CD4-positive, alpha-beta T cell treated with Interleukin-1 beta for 1 hour (primary cell): ENCODE measurements at places on chromosomes 2 and 18.

- DNase-seq = no peak
Observed at GRCh38 chr2:207284556-207285472, 119.1 kb upstream of the KLF7 start.

DNA sequence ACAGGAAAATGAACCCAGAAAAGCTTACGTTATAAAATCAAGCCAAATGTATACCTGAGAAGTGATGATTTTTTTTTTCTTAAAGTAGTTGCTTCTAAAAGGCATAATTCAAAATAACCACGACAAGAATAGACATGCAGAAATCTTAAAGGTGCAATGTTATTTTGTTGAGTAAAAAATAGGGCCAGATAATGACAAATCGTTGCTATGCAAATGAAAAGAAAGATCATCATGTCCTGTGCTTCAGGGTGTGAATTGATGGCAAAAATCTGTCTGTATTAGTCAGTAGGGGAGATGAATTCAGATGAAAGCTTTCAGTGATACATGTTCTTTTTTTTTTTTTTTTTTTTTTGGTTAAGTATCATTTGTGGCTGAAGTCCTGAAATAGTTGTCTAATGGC lies 24.0 kb downstream of the LYPD6B start:
- DNase-seq = no peak

DNA sequence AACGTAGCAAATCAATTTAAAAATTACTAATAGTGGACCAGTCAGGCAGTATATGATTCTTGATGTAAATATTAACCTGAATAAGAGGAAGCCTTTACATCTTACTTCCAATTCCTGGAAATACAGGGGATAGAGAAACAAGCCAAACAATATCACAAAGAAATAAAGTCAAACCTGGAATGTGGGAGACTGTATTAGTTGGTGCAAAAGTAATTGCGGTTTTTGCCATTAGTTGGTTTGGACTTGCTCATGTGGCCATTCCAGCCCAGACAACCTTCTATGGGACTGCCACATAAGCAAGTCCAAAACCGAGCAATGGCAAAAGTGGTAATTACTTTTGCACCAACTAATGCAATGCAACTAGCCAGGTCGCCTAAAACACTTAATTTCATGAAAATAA lies 38.9 kb upstream of the YES1 start:
- DNase-seq = no peak

GRCh38 chr2:165594231-165594934 lies 124.9 kb downstream of the CSRNP3 start:
- no peak for DNase-seq

- peak; percentile 29 for DNase-seq
Observed at GRCh38 chr2:172462849-172463381, 35.5 kb downstream of the ITGA6 start.

DNA sequence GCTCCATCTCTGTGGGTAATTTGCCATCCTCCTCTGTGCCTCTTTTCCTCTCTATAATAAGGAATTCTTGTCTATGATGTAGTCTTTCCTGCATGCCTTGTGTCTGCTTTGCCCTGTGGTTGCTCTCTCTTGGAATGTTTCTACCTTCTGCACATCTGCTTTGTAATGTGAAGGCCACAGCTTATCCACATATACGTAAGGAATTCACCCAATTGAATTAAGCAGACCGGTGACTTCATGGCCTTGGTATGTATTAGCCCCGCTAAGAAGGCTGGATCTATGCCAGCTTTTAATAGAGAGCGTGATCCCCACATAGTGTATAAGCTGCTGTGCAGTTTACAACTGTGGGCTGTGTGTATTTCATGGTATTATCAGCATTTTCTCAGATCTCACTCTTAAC lies 274.7 kb downstream of the RNF144A start:
- no peak for DNase-seq

GRCh38 chr18:48929941-48930713 lies 20.6 kb downstream of the SMAD7 start:
- DNase-seq = no peak

DNA sequence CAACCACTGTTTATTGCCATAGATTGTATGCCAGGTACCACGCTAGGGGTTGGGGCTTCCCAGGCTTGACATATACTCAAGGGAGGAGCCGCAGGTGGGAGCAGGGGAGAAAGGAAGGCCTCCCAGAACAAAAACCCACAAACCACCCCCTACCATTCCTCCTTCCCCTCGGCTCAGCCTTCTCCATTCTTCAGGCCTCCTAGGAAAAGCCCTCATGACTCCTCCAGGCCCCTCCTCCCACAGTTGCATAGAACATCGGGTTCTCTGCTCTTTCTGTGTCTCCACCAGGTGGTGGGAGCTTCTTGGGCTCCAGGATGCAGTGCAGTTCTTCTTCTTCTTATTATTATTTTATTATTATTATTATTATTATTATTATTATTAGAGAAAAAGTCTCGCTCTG lies 80.3 kb downstream of the ZFP36L2 start:
- DNase-seq = no peak

DNA sequence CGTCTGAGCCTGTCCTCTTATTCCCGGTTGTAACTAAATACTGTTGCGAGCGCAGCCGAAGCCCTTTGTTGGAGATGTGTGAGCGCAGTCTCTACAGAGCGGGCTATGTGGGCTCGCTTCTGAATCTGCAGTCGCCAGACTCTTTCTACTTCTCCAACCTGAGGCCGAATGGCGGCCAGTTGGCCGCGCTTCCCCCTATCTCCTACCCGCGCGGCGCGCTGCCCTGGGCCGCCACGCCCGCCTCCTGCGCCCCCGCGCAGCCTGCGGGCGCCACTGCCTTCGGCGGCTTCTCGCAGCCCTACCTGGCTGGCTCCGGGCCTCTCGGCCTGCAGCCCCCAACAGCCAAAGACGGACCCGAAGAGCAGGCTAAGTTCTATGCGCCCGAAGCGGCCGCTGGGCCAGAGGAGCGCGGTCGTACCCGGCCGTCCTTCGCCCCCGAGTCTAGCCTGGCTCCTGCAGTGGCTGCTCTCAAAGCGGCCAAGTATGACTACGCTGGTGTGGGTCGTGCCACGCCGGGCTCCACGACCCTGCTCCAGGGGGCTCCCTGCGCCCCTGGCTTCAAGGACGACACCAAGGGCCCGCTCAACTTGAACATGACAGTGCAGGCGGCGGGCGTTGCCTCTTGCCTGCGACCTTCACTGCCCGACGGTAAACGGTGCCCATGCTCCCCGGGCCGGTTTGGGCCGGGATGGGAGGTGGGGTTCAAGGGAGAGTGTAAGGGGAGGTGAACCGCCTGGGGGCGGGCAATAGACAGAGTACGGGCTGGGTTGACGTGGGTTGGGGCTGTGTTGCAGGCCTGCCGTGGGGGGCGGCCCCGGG lies at the start of gene HOXD12:
HOXD12 (plus strand) TSS at position 68 of the 819 bp plus-strand sequence; CDS start at position 75, 7 bp downstream.
- DNase-seq = no peak

DNA sequence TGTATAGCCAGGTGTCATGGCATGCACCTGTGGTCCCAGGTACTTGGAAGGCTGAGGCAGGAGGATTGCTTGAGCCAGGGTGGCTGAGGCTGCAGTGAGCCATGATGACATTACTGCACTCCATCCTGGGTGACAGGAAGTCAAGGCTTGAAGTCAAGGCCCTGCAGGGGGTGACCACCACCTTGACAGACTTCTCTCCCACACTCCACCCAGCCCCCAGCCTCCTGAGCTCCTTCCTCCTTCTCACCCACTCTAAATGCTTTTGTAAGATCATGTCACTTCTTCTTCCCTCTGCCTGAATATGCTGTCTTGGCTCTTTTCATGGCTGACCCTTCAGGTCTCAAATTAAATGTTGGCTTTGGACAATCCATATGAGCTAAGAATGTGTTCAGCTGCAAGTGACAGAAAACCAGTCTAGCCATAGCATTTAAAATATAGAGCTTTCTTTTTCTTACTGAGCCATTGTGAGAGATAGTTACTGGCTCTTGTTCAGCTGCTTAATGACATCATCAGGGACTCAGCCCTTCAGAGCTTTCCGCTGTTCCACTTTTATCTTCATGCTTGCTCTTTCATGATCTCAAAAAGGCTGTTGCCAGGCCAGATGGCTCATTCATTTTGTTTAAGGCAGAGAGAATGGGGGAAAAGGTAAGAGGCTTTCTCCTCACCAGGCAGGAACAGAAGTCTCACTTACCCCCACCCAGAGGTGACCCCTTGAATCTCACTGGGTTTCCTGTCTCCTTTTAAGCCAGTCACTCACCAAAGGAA lies 36.7 kb upstream of the TTC39C start:
- DNase-seq = peak; percentile 32

GRCh38 chr2:50602636-50603327 lies 429.1 kb downstream of the NRXN1 start:
- no peak for DNase-seq

GRCh38 chr2:2238726-2239269 lies 92.3 kb downstream of the MYT1L start:
- DNase-seq = no peak

GRCh38 chr2:55779459-55780421 lies 86.1 kb upstream of the PNPT1 start:
- DNase-seq = no peak

GRCh38 chr18:31603315-31603714 lies 11.6 kb downstream of the TTR start:
- DNase-seq = no peak

- DNase-seq = no peak
Observed at GRCh38 chr2:11467129-11467649, 1.2 kb upstream of the E2F6 start.

DNA sequence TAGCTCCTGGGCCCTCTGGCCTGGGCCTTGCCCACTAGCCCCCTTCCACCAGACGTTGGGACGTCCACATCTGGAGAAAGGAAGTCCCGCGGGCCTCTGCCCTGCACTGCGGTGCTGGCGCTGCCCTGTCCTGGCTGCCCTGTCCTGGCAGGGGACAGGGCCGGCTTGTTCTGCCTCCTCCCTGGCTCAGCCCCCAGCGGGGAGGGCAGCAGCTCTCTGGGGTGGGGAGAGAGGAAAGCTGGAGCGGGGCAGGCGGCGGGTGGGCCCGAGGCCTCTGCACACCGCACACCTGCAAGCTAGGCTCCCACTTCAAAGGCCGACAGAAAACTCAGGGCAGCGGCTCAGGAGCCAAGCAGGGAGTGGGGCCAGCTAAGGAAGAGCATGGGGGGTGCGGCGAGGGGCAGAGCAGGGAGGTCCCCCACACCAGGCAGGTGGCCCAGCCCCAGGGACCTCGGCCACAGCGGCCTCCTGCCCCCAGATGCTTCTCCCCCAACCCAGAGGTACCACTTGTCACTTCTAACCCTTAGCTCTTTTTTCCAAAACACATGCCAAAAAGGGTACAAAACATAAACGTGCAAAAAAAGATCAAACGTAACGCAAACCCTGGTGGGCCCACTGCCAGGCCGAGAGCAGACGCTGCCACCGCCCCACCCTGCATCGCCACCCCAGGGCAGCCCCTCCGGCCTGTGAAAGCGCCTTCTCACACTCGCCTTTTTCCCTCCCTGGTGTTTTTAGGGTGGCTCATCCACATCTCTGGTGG lies 13.5 kb downstream of the SNED1 start:
- no peak for DNase-seq

DNA sequence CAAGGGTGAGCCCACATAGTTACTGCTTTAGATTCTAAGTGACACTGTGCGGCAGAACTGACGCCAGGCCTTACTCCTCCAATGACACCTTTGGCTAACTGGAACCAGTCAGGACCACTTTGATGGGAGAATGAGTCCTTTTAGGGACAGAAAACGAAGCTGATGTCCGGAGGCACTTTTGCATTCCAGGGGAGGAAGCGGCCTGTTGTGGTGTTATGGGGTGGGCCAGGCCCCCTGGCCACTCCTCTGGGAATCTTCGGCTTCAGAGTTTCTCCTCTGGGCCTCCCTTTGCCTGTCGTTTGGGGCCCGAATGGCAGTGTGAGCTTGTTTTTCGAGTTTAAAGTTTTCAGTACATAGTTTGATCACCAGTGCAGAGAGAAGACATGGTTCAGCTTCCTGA lies 65.9 kb downstream of the MBP start:
- no peak for DNase-seq

DNA sequence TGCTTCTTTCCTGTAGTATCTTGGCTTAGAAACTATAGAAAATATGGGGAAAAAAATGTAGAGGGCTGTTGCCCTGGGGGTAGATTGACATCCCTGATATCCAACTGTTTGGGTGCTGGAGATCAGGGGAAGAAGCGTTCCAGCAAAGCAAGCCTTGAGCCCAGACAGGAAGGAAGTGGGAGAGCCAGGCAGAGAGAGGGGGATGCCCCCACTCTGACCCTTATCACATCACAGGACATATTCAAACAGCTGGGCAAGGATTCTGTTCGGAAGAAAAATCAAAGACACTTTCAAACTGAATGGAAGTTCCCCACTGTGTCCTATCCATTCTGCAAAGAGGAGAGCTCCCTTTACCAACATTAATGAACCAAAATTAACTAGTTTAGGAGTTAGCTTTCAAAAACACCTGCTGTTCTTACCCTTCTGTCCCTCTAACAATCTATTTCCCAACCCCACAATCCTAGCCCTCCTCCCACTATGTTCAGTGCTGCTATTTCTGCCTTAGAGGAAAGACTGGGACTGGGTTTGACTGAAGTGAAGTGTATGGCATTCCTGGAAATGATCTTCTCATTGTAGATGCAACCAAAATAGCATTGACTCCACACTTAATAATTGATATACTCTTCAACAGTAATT lies 16.9 kb upstream of the KCNG3 start:
- DNase-seq = no peak

- no peak for DNase-seq
Observed at GRCh38 chr2:95539836-95540235, 52.0 kb upstream of the TRIM43 start.

DNA sequence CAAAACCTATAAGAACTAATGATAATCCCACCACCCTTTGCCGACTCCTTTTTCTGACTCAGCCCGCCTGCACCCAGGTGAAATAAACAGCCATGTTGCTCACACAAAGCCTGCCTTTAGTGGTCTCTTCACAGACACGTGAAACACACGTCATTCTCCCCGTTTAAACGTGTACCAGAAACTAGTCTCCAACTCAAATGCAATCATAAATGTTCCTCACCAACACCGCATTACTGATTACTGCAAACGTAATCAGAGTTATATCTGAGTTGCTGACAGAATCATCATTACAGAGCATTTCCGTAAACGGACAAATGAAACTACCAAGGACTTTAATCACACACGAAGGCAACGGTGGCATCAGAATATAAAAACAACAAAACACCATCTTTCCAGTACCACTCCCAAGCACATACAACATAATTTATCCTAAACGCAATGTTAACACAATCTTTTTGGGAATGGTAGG lies 1.9 kb downstream of the CLK1 start:
- DNase-seq = peak; percentile 78

GRCh38 chr2:27795093-27795834 lies 23.7 kb downstream of the MRPL33 start:
- no peak for DNase-seq

DNA sequence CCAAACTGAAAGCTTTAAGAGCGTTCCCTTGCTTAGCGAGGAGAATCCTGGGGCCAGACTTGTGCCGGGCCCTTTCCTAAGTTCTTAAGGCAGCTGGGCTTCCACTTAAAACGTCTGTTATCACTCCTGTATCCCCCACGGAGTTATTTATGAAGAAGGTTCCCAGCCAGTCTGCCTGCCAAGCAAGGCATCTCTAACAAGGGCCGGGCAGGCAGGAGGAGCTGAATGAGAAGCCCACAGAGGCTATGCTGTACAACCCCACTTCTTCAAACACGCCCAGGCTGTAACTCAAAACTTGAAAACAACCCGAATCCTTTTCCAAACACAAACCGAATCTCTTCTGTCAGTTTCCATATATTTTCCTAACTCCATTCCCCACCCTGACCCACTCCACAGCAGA lies 39.0 kb upstream of the ZFP36L2 start:
- DNase-seq = no peak

GRCh38 chr2:43340066-43340465 lies 113.7 kb upstream of the ZFP36L2 start:
- no peak for DNase-seq

- no peak for DNase-seq
Observed at GRCh38 chr2:141692829-141693228, 438.0 kb downstream of the LRP1B start.
